ENCODE measurements at places on chromosomes 5 and 9.

DNA sequence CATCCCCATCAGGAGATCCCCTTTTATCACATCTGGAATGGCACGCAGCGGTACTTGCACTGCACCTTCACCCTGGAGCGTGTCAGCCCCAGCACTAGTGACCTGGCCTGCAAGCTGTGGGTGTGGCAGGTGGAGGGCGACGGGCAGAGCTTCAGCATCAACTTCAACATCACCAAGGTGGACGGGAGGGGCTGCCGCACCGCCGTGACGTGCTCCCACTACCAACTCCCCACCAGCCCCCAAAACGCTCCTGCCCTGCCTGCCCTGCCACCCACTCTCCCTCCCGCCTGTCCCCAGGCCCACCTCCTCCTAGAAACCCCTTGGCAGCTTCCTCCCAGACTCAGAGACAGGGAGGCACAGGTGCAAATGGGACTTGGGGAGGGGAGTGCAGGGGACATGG, 20.7 kb downstream of the HK3 start:
- DNase-seq, result no peak

DNA sequence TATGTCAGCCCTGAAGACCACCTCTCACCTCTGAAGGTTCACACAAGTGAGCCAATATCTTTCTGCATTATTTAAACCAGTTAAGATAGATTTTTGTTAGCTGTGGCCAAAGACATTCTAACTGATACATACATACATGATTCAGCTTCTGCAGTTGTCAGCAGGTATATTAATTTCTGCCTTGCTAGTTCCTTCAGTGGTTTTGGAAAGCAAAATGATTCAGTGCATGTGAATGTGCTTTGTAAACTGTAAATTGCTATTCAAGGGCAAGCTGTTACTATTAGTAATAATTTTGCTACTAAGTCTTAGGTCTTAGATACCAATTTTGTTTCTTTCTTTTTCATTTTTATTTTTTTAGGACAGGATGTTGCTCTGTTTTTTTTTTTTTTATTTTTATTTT, 89.2 kb upstream of the ERBIN start:
- DNase-seq, result no peak

DNA sequence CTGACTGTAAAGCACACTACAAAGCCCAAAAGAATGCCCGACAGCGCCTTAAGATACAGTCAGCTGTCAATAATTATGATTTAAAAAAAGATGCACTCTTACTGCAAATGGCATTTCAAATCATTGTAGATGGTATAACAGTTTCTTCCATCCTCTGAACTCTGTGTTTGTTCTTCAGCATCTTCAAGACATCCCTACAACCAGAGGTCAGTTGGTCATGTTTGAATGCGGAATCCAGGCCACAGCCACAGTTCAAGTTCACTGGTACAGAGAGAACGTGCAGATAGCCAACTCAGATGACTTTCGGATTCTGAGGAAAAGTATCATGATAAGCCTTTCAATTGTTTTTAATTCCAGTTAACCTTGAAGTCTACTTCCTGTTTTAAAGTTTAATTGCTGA, 8.7 kb upstream of the MYOT start:
- peak; percentile 8 for DNase-seq

GRCh38 chr5:175920231-175920811, 47.8 kb downstream of the THOC3 start:
- no peak for DNase-seq

DNA sequence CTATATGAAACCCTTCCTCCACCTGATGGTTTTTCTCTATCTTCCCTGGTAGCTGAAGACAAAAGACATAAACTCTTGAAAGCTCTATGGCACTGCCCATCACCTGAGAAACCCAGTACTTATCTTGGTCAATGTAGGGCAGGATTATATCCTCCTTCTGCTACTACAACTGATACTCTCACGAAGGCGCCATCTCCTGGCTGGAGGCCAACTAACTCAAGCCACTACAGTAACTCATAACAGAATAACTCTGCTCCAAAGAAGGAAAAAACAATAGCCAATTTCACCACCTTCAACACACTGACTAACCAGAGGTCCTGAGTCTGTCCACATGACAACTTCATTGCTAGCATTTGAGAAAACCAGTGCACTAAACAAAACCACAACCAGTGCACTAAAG, 409.2 kb downstream of the CETN3 start:
- peak; percentile 5 for DNase-seq

DNA sequence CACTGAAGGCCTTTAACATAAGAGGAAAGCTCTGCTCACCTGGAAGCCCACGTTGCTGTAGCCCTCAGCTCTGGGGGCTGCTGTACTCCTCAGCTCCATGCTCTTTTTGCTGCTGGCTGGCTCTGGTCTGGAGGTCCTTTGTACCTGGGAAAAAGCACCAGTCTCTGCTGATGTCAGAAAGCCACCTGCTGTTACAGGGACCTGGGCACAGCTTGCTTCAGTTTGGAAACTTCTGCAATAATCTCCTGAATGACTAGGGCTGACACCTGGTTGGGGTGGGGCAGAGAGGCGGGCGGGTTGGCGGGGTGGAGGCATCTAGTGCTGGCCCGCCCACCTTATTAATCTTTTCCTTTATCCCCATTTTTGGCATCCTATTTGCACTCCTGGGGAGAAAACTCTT, at the start of gene SLC28A3:
TSS of gene SLC28A3 (minus strand) at position 224 of the 400 bp plus-strand sequence. CDS start at position 99, 125 bp downstream.
- no peak for DNase-seq

DNA sequence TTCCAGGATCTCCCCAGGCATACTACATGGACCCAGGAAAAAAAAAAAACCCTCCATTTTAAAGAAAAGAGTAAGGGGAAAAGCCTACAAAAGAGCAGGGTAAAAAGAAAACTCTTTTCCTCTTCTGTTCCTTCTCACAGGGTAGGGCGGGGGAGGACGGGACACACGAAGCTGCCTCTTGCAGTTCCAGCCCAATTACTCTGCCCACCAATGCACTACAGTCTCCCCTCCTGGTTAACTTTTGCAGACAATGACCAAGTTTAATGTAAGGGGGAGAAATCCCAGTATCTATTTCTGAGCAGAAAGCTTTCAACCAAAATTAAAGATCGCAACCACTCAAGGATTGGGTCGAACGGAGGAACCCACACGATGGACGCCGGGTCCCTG, 1.3 kb downstream of the BRD3 start:
- peak; percentile 72 for DNase-seq

- DNase-seq, result peak; percentile 52
These were observed 1.9 kb upstream of the FST start for GRCh38 chr5:53478411-53479044.

- DNase-seq, result no peak
These were observed 52.1 kb upstream of the ARL15 start for GRCh38 chr5:54362434-54362833.

- DNase-seq, result no peak
These were observed 2.9 kb downstream of the NRARP start for GRCh38 chr9:137299203-137299565.

DNA sequence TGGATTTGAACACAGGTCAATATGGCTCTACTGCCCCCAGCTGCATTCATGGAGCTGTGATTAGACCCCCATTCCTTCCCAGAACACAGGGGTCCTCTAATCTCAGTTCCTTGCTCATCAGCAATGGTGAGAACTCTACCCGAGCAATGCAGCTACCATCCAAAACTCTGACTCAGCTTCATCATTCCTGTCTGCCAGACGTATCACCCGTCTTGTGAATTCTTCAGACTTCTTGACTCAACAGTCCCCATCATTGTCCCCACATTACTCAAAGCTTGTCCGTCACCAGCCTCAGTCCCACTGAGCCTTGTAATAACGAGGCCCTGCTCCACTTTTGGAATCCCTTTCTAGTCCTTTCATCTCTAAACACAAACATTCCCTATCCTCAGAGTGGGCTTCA, 36.3 kb upstream of the STX17 start:
- DNase-seq, result no peak

All from NB4 (cell line).